ENCODE measurements at places on chromosomes 1 and 21.

DNA sequence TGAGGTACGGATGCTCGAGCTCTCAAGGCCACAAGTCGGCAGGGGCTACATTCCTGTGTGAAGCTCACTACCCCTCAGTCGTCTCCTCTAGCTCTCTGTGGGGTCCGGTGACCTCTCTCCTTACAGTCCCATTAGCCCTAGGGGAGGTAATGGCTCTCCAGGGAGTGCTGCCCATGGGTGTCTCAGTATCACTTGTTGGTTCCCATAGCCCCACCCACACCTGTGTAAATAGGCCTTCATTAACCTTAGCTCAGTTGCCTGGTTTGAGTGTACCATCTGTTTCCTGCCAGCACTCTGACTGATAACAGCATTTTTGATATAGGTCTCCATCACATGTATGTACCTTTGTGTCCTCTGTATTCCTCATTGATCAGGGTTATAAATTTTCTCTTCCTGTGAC is 133.2 kb upstream of the KCNJ15 start:
- DNase-seq: no peak

GRCh38 chr1:68571454-68572235 is 74.8 kb upstream of the DEPDC1 start:
- no peak for DNase-seq

- no peak for DNase-seq
Observed at GRCh38 chr1:11065796-11066195, 6.0 kb upstream of the SRM start.

DNA sequence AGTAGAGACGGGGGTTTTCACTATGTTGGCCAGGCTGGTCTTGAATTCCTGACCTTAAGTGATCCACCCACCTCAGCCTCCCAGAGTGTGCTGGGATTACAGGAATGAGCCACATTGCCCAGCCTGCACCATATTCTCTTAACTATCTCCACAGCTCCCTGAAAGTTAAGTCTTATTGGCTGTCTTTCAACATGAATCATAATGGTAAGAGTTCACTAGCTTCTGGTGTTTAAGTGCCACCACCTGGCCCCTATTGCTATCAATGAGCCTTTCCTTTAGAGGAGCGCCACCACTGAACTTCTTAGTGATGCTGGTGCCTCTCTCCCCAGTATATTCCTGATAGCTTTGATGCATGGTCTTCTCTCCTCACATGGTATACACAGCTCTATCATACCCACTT is 15.7 kb downstream of the ZFYVE9 start:
- DNase-seq: no peak

GRCh38 chr1:29202053-29202452 is 20.4 kb upstream of the SRSF4 start:
- no peak for DNase-seq

- no peak for DNase-seq
Observed at GRCh38 chr21:36549470-36549869, 69.5 kb upstream of the CLDN14 start.

GRCh38 chr1:87146538-87146937 is 182.1 kb upstream of the LMO4 start:
- no peak for DNase-seq

- DNase-seq: no peak
Observed at GRCh38 chr1:228400692-228401454, 5.8 kb downstream of the TRIM11 start.

GRCh38 chr1:117663156-117663902 is 57.5 kb downstream of the TENT5C start:
- DNase-seq: no peak

DNA sequence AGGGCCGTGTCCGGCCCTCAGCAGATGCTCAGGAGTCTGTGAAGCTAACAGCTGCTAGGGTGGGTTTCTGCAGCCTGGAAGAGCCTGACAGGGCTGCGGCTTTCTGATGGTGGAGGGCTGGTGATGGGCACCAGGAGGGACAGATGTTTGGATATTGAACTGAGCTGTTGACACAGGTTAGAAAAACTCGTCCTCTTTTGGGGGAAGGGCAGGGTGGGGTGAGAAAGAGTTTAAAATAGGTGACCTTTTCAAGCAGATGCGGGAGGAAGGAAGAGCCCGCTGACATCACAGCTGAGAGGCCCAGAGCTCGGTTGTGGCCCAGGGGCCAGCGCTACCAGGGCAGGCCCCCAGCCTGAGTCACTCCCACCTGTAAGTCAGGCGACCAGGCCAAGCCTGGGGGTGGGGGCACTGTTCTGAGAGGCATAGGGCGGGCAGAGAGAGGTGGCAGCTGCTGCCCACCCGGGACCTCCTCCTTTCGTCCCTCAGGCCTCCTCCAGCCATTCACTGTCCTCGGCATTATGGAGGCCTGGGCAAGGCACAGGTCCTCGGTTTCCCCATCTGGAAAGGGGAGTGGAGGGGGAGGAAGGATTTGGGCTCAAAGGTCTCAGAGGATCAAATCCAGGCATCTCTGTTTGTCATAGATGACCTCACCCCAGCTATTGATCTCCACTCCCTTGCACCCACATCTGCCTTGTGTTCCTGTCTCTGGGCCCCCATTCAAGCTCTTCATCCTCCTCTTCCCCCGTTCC is 32.3 kb upstream of the ID3 start:
- DNase-seq: no peak

DNA sequence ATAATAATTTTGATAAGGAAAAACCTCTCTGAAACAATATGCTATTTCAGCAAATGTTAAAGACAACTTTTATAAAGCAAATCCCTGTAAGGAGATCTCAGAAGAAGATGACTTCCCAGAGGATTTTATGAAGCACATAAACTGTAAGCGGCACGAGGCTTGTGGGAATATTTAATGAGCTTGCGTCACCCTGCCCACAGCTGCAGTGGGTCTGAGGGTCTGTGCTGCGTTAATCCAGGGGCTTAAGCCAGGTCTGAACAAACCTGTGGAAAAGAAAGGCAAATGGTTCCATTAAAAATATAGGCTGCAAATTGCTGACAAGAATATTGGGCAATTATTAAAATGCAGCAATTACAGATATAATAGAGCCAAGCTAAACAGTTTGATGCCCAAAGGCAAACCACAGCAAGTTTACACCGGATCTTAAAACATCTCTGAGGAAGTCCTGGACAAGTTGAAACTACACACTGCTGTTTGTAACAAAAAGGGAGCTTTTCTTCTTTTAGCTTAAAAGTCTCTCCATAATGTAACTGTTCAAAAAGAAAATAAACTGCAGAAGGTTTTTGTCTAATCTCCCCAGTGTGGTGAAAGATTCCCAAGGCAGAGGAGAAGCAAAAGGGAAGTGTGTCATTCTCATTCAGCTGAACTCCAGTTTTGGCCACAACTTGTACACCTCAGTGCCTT is 21.8 kb downstream of the TGFBR3 start:
- DNase-seq: no peak

GRCh38 chr1:22295856-22296255 is 153.0 kb upstream of the WNT4 start:
- DNase-seq: no peak

GRCh38 chr1:64809309-64809708 is 64.4 kb downstream of the RAVER2 start:
- DNase-seq: no peak

- DNase-seq: no peak
Observed at GRCh38 chr1:109240158-109241152, 8.9 kb upstream of the CELSR2 start.

- no peak for DNase-seq
Observed at GRCh38 chr1:166974647-166975345, 544 bp downstream of the ILDR2 start.

GRCh38 chr1:147046189-147046862 is 108.2 kb downstream of the NBPF12 start:
- no peak for DNase-seq

DNA sequence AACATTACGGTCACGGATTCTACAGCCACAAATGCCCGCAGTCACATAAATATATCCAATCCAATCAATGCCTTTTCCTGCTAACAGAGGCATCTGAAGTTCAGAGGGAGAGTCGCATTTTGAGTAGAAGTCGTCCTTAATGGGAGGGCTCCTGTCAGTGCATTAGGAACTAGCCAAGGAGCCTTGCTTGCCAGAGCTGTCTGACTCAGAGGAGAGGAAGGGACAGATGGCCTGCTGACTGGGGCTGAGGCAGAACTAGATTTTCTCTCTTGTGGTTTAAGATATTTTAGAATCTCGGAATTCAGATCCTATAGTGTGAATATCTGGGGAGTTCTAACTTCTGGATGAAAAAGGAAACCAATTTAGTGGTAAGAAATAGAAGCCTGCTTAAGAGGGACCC is 10.6 kb downstream of the XKR8 start:
- no peak for DNase-seq

DNA sequence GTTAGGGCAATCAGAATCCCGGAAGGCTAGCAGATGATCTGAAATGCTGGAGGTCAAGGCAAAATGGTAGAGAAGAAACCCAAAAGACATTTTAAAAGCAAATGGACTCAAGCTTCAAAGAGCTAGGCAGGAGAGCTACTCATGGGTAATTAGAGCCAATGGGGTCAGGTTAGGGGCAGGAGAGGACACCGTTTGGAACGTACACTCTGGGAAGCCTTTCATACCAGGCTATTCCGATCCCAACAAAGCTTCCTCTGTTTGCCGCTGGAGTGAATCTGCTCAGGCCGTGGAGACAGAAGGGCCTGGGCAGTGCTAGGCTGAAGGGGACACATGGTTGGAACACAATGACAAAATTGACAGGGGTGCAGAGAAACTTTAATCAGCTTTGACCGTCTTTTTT is 346.6 kb downstream of the RPS6KC1 start:
- DNase-seq: no peak

DNA sequence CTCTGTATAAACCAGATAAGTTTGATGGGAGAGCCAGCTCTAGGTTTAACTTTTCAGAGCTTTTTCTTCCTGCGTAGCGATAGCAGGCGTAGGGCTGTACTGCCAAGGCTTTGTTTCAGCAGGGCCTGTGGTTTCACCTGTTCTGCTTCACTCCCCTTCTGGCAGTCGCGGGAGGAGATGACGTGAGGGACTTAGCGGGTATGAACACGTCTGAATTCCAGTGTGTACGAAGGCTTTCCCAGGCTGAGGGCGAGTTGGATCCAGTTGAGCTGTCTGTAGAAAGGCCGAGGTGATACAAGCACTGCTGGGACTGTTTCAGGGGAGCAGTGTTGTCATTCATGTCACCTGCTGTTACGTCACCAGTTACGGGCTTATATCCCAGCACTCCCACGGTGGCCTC is 21.2 kb downstream of the PEX14 start:
- DNase-seq: no peak

- no peak for DNase-seq
Observed at GRCh38 chr1:172401892-172402291, 18.6 kb upstream of the C1orf105 start.

- no peak for DNase-seq
Observed at GRCh38 chr1:85628791-85629531, 48.4 kb downstream of the CCN1 start.

GRCh38 chr1:211738691-211739301 is 63.4 kb upstream of the NEK2 start:
- DNase-seq: no peak

- DNase-seq: no peak
Observed at GRCh38 chr21:35945089-35945671, 115.1 kb downstream of the SETD4 start.

GRCh38 chr1:45730780-45731319 is 19.6 kb downstream of the IPP start:
- DNase-seq: no peak

GRCh38 chr1:179310291-179310690 is 16.7 kb downstream of the SOAT1 start:
- DNase-seq: no peak

DNA sequence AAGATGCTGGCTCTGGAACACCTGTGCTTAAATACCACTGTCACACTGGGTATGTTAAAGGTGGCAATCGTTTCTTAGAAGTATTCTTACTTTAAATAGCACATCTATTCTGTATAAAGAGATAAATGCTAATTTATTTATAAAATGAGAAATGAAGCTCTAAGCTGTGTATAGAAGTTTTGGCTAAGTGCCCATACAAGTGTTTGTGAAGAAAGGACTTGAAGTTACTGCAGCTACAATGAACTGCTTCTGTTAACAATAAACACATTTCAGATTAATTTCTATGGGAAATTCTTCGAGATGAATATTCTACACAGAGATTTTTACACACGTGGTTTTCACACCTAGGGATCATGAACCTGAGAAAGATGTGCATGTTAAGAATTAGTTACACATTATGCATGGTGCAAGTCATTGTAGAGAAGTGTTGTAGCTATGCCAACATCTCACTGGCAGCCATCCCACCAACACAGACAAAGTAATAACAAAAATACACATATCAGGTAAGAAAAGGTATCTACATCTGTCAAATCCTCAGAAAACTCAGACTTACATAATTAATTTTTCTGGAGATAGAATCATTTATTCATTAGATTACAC is 16.2 kb downstream of the COL24A1 start:
- no peak for DNase-seq

DNA sequence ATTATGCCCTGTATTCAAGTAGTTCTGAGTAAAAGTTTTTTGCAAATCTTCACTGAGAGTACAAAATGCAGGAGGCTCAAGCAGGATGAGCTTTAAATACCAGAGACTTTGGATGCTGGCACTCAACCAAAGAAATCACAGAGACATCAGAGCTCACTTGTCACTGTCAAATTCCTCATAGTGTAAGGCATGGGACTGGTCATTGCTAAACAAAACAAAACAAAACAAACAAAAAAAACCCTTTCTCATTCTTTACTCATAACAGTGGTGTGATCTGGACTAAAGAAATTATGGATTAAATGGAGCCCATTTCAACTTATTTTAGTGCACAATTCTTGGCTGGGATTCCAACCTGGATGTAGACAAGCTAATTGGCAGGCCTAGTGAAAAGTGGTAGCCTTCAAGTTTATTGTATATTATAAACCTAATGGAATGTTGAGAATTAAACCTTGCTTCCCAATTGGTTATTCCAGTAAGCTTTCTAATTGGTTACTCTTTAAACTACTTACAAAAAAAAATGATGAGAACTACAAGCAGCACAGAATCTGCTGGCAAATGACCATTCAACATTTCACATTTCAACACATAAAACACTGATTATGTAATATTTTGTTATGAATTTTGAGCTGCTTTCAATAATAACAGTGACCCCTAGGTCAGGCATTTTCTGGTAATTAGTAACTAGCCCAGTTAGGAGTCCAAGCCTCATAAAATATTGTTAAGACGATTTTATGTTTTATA is 30.6 kb upstream of the NEK7 start:
- DNase-seq: no peak

- DNase-seq: no peak
Observed at GRCh38 chr1:211896958-211897357, 66.4 kb upstream of the LPGAT1 start.

- no peak for DNase-seq
Observed at GRCh38 chr1:235675152-235675890, 25.7 kb upstream of the GNG4 start.

GRCh38 chr1:197360068-197360467 is 92.0 kb downstream of the CRB1 start:
- DNase-seq: no peak

DNA sequence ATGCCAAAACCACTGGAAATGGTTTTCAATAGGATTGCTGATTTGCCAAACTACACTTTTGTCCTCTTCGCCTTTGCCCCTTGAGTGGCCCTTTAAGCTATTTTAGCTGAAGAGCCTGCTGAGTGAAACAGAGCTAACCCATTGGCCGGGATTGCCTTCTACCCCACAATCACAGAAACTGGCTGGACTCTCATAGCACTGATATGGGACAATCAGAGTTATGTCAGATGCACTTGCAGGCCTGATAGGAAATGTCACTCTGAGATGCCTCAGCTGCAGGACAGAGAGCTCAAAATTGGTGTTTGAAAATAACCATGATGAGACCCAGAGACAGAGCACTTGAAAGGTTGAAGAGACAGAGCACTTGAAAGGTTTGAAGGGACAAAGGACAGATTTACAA is 354.4 kb downstream of the BRINP2 start:
- DNase-seq: no peak

Measured in activated CD8-positive, alpha-beta memory T cell treated with anti-CD3 and anti-CD28 coated beads for 1 hour (primary cell).